ENCODE measurements at places on chromosomes 6 and 20.

GRCh38 chr6:79186564-79186963 is 47.9 kb downstream of the HMGN3 start:
- DNase-seq: no peak

GRCh38 chr20:32523613-32524213 is 61.4 kb downstream of the NOL4L start:
- DNase-seq: no peak

DNA sequence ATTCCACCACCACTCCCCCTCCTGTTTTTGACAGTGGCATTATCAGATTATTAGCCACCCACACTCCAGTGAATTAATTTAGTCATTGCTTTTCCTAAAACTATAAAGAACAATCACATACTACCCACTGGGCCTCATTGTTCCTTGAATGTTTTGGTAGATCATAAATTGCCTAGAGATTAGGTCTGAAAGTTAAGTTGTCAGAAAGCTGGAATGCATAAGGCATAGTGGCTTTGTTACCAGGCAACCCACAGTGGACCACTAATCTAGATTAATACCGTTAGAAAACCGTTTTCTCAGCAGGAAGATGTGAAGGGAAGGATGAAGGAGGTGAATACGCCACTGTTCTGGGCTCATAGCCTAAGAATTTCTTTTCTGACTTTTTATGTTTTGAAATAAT is 75.6 kb downstream of the SAMD3 start:
- DNase-seq: no peak

GRCh38 chr20:8790442-8791074 is 278.3 kb upstream of the PLCB4 start:
- DNase-seq: no peak

- DNase-seq: no peak
These were observed 314.7 kb downstream of the PAX1 start for GRCh38 chr20:22020201-22020600.

GRCh38 chr20:37408302-37409193 is 62.6 kb downstream of the SRC start:
- DNase-seq: no peak

GRCh38 chr20:33811776-33812151 is 616 bp downstream of the CHMP4B start:
- no peak for DNase-seq

DNA sequence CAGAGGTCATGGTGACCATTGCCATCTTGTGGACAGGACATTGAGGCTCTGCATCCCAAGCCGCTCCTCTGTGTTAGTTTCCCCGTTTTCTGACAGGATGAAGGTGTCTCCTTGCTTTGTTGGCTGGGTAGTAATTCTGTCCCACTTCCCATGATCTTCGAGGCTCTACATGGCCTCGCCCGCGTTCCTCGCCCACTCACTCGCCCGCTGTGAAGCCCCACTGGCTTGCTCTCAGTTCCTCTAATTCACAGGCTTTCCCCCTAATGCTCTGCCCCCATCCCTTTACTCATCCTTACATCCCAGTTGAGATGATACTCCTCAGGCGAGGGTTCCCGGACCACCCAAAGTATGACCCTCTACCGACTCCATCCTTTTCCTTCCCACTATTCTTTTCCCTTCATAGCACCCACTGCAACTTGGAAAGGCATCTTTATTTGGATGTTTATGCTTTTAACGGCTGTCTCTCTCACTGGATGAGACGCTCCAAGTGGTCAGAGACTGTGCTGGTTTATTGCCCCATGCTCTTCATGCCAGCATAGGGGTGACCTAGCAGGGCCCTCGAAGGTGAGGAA is 511 bp upstream of the SLC35B2 start:
- no peak for DNase-seq

Data from NCI-H1048 (cell line).